ENCODE measurements at places on chromosomes 3 and 15. TPM values are rescaled to one million over a fixed set of nuclear protein-coding genes. Genes with fewer than 3 reads are reported as not detected.

Gene IL20RB
- 0.58 TPM for polyA plus RNA-seq

Gene SSUH2
- polyA plus RNA-seq, result 0.26 TPM

Gene ALDH1A2
- polyA plus RNA-seq, result not detected

Gene DAZL
- polyA plus RNA-seq, result not detected

Gene CLEC3B
- 0.46 TPM for polyA plus RNA-seq

Gene UPK1B
- not detected for polyA plus RNA-seq

DNA sequence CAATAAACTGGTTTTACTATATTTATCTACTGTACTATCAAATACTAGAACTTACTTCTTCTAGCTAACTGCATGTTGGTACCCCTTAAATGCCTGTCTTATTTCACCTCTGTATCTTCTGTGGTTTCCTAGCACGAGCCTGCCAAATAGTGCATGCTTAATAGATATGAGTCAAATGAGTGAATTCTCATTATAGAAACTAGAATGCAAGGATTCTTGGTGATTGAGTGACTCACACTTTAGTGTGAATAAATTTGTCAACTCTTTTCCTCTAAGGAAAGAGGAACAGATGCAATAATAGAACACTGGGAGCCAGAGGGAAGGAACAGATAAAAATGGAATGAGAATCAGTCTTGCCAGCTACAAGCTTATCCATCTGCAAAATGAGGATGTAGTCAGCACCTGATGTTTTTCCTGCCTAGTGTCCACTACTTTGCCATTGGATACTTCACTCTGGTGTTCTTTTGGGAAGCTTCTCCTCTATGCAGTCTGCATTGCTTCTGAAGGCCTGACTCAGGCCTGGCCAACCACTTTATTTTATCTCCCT, 189.1 kb upstream of the CADPS start:
- DNase-seq, result no peak

DNA sequence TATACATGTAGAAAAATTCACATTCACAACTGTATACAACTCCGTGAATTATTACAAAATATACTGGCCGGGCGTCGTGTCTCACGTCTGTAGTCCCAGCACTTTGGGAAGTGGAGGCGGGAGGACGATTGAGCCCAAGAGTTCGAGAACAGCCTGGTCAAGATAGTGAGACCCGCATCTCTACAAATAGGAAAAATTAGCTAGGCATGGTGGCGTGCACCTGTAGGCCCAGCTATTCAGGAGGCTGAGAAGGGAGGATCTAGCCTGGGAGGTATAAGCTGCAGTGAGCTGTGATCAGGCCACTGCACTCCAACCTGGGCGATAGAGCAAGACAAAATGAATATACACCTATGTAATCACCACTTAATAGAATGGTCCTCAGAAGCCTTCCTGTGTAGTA, 1.3 kb downstream of the RAD51 start:
- DNase-seq, result no peak

GRCh38 chr3:95335517-95335916, 1272.7 kb downstream of the NSUN3 start:
- DNase-seq, result no peak

- DNase-seq, result no peak
Observed at GRCh38 chr3:53312832-53313231, 34.5 kb downstream of the DCP1A start.

GRCh38 chr15:46523701-46524100, 888.9 kb downstream of the SQOR start:
- no peak for DNase-seq

- no peak for DNase-seq
Observed at GRCh38 chr3:67654844-67655177, 399 bp upstream of the SUCLG2 start.

GRCh38 chr3:102074946-102075345, 225.6 kb downstream of the NFKBIZ start:
- DNase-seq, result no peak
